NT2/D1 (cell line): ENCODE measurements at places on chromosomes 5 and 9.

GRCh38 chr9:20394969-20395368 is 227.3 kb downstream of the MLLT3 start:
- DNase-seq = peak; percentile 22

DNA sequence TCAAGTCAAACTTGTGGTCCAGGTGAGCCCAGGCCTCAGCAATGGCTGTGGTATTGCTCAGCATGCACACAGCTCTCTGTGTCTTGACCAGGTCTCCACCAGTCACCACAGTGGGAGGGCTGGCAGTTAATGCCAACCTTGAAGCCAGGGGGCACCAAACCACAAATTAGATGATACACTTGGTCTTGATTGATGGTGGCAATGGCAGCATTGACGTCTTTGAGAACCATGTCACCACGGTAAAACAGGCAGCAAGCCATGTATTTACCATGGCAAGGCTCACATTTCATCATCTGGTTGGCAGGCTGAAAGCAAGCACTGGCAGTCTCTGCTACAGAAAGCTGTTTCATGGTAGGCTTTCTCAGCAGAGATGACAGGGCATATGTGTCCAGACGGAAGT is 40.0 kb downstream of the NIM1K start:
- DNase-seq = no peak

GRCh38 chr5:158436271-158437065 is 577.5 kb upstream of the CLINT1 start:
- no peak for DNase-seq

DNA sequence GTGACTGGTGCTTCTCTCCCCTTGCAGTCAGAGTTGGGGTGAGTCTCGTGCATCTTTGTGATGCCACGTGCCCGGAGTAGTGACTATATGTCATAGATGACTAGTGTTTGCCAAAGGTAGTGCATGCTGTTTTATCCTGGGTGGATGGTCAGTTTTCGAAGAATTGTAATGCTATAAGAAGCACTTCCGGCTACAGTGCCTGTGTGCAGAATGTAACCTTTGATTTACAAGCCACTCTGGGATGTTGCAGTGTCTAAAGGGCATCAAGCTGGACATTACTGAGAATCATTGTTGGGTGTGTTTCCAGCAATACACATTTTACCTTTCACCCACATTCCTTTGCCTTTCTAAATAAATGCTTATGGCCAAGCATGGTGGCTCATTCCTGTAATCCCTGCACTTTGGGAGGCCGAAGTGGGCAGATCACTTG is 16.7 kb downstream of the MVB12B start:
- DNase-seq = no peak

DNA sequence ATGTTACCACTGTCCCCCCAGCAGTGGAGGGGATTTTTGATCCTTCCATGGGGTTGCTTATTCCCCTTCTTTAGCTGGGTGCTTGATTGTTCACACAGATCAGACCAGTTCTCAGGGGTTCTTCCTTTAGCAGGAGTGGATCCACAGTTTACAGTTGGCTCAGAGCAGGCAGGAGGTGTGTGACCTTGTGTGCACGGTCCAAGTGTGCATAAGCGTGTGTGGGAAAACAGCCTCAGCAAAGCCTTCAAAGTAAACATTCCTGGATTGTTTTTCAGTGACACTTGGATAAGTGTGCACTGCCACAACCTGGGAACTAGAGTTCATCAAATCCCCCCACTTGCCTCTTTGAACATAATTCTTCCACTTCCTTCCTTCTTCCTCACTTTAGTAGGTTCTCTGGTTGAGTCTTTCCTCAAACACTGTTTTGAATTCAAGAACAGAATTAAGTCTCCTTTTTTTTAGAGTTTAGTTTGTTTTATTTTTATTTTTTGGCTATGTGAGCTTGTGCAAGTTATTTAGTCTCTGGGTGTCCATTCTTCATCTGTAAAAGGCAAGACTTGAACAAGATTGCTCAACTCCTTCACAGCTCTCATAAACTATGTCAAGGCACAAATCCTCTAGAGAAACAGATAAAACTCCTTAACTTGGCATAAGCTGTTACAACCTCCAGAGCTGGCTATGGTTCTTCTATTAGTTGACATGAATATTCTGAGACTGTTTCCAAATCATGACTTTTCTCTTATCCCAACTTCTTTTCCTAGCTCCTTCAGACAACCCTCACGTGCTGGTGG is 78.0 kb downstream of the OSMR start:
- no peak for DNase-seq

- no peak for DNase-seq
Measured at GRCh38 chr5:177368869-177369644, 11.3 kb downstream of the RGS14 start.
